ENCODE measurements at places on chromosomes 16 and 17.

- DNase-seq = peak; percentile 91
These were observed 12.1 kb upstream of the TBX21 start for GRCh38 chr17:47720754-47721533.

DNA sequence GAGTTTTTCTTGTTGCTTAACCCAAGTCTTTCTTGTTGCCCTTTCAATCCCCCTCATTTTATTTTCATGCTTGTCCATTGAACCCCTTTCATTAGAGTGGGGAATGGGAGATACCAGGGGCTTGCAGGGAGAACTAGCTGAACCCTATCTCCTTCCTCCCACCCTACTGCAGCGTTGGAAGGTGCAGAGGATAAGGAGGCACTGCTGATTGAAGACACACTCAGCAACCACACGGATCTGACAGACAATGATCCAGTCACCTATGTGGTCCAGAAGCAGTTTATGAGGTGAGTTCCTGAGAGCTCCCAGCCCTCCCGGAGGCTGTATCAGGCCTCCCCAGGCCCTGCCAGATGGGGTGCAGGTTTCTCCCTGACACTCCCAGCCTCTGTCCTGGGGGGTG is 32.5 kb downstream of the ANKRD40 start:
- no peak for DNase-seq

DNA sequence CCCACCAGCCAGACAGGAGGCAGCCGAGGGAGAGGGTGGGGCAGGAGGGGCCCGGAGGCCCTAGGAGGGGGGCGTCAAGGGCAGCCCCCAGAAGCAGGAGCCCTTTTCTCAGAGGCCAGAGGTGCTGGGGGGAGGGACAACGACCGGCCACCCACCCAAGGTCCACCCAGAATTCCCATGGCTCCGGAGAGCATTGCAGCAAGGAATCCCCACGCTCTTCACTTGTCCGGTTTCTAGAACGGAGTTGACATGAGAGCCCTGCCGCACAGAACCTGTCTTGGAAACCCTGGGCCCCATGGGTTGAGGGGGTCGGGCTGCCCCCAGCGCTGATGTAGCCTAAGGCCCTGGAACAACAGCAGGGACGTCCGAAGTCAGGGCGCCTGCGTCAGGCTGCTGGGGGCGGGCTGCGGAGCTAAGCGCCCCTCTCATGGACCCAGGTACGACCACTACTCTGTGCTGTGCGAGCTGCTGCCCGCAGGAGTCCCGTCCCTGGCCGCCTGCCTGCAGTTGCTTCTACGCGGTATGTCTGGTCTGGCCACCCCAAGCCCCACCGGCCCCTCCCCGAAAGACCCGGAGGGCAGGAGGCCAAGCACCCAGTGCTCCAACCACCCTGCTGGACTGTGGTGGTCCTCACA is 11.2 kb downstream of the CYBC1 start:
- DNase-seq = no peak

DNA sequence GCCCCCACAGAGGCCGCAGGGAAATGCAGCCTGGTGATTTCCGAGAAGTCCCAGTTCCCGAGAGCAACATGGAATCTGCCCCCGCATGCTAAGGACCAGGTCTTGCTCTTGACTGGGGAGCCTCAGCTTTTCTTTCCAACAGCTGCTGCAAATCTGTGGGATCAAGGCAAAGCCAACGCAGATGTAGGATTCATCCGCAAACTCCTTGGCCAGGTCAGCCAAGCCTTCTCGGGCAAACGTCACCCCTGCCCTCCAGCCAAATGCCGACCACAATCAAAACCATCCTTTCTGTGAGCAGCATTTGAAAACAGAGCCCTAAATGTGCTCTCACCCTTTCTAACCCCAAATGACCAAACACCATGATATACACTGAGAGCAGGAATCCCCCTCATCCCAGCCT is 54.0 kb downstream of the MRM3 start:
- no peak for DNase-seq

DNA sequence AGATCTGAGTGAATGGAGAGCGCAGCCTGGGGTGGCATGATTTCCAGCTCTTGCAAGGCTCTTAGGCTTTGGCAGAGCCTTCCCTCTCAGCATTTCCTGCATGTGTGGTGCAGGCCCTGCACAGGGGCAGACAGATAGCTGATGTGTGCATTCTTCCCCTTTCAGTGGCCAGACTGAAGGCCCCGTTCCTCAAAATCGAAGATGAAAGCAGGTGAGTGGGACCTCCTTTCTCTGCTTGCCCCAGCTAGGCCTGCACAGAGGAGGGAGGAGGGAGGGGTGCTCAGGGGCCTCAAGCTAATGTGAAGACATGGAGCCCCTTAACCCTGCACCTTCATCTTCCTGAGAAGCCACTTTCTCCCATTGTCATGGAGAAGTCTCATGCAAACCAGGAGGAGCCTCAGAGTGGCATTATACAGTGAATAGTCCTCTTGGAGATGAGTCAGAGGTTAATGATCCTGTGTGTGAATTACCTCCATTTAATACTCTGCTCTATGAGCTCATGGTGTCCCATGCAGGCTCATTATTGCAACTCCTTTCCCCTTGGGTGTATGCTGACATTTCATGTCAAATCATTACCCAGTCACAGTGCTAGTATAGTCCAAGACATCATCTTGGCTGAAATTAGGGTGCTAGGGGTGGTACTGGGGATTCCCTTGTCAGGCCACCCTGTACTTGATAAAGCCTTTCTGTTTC is 20.4 kb upstream of the ADAM11 start:
- DNase-seq = no peak

GRCh38 chr17:720706-721539 is 6.3 kb upstream of the VPS53 start:
- DNase-seq = no peak

GRCh38 chr17:64218066-64218465 is 45.0 kb downstream of the TEX2 start:
- DNase-seq = no peak

- no peak for DNase-seq
These were observed 340.9 kb upstream of the PSMD7 start for GRCh38 chr16:73955702-73956101.

DNA sequence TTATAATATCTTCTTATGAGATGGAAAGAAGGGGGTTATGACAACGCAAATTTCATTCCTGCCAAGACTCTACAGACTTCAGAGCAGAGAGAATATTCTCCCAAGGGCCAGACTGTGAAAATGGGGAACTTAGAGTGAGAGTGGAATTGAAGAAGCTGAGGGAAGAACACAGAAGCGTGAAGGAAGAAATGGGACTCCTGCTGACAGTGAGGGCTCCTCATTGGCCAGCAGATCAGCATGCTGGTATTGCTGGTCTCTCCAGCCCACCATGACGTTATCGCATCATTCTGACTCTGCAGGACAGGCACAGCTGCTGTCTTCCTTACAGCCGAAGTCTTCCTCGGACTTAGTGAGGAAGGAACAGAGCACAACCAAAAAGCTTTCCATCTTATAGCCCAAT is 24.3 kb downstream of the CCL4 start:
- DNase-seq = no peak

Data from common myeloid progenitor, CD34-positive (primary cell).